ENCODE measurements at places on chromosomes 5 and 9. TPM values are rescaled to one million over a fixed set of nuclear protein-coding genes. Genes with fewer than 3 reads are reported as not detected.

DNA sequence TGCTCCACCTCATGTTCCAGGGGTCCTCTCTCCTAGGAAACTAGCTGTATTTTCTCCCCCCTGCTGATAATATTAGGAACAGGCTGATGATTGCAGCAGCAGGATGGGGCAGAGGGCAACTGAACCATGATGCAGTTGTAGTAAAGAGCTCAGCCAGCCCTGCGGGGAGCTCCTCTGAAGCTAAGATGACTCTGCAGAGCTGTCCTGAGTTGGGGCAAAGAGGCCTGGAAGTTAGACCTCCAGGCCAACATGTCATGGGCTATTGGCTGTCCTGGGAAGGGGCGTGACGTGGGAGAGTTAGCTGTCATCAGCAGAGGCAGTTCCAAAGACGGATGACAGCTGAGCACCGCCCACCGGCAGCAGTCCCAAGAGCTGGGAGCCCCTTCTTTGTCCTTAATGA lies 6.6 kb upstream of the FBP1 start:
- no peak for DNase-seq

- no peak for DNase-seq
These were observed 5.8 kb downstream of the PPP1R26 start for GRCh38 chr9:135485385-135485784.

TTLL11 gene
- 3.5 TPM for total RNA-seq

DNA sequence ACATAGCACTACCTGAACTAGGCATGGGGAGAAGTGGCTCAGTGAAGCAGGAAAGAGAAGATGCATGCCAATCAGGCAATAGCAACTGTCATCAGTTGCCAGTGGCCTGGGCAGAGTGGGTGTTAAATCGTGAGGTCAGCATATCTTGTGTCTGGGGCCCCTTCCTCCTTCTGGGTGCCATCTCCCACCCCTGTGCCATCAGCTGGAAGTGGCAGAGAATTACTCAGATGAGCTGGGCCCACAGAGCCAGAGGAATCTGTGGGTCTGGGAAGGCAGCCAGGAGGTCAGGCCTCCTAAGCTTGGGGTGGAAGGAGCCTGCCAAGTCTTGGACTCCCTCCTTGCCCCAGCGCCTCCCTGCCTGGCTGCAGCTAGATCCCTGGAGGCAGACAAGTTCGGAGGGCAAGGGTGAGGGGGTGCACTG lies 66.5 kb downstream of the GALNT12 start:
- no peak for DNase-seq

FAM200C gene
- not detected for total RNA-seq

DNA sequence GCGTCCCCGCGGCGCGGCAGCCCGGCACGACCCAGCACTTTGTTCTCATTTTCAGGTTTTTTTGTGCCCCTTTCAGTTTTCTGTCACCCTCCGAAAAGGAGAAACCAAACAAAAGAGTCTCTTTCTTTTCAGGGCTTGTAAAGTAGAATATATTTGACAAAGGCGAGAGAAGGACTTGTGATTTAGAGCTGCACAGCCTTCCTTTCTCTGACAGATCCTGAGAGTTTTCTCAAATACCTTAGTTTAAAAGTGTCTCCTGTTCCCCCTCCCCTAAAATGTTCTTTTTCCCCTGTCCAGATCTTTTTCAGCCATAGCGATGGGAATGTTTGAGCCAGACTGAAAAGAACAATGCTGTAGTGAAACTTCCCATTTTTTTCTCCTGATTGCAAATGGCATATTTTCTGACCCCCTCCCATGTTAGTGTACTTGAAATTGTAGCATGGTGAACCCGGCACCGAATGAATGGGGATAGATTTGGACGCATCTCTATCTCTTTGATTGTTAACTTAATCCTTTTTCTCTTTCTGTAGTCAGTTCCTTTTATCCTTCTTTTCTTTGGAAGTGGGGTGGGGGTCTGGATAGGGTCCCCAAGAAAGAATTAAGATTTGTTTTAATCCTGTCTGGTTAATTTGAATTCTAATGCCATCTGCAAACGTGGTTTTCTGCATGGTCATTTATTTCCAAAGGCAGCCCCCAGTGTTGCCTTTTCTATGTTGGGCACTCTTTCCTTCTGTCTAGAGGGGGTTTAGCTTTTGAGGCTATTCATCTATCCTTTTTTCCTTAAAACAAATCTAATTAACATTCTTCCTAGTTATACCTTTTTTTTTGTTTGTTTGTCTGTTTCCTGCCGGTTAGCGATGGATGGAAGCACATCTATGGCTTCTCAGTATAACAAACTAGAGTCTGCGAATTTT lies 2.2 kb downstream of the ZSWIM6 start:
- no peak for DNase-seq

GDF9 gene
- total RNA-seq = 0.35 TPM

TOR1B gene
- 25.5 TPM for total RNA-seq

GPX3 gene
- 1.2 TPM for total RNA-seq

CCDC112 gene
- 2.3 TPM for total RNA-seq

PITX1 gene
- total RNA-seq = not detected

DNA sequence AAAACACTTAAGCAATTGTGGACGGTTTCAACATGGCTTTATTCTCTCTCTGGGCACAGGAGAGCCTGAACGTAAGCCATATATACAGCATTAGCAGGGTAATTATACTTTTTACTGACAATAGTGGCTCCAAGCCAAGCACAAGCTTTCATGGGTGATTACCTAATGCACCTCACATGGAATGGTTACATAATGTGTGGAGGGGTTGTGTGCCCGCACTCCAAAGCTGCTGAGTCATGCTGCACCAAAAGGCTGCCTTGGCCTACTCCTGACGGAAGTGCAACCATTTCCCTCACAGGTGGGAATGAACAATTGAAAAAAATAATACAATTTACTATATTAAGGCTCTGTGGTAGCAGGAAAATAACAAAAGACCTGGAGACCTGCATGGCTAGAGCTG lies 86.5 kb upstream of the ATP10B start:
- DNase-seq = no peak

GRCh38 chr5:103929338-103930013 lies 366.9 kb upstream of the NUDT12 start:
- no peak for DNase-seq

TMC1 gene
- not detected for total RNA-seq

CCDC180 gene
- total RNA-seq = 9.1 TPM

- DNase-seq = no peak
These were observed 7.1 kb downstream of the PLCXD3 start for GRCh38 chr5:41503310-41503709.

- DNase-seq = no peak
These were observed 55.9 kb downstream of the MRPL36 start for GRCh38 chr5:1743769-1744085.

MINAR2 gene
- not detected for total RNA-seq

HAVCR1 gene
- 7.9 TPM for total RNA-seq

Measured in CD4-positive, CD25-positive, alpha-beta regulatory T cell (primary cell).